NB4 (cell line): ENCODE measurements at places on chromosomes 13 and 19.

DNA sequence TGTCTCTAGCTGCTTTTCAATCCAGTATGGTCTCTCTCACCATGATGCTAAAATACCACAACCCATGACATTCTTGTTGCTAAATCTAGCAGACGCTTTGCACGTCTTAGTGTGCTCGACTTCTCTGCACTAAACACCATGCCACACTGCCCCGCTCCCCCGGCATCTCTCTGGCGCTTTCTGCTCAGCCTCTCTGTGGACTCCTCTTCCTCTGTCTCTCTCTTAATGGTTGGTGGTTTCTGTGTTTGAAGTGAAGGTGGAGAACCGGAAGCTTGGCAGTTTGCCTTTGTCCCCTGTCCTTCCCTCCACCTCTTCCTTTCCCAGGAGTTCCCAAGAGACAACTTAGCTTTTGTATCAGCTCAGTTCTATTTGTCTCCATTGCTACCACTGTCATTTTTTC, 8.8 kb downstream of the ERCC5 start:
- no peak for DNase-seq

- no peak for DNase-seq
Observed at GRCh38 chr13:101554420-101555125, 102.1 kb downstream of the ITGBL1 start.

GRCh38 chr13:30354493-30355383, 47.4 kb upstream of the KATNAL1 start:
- DNase-seq: no peak

DNA sequence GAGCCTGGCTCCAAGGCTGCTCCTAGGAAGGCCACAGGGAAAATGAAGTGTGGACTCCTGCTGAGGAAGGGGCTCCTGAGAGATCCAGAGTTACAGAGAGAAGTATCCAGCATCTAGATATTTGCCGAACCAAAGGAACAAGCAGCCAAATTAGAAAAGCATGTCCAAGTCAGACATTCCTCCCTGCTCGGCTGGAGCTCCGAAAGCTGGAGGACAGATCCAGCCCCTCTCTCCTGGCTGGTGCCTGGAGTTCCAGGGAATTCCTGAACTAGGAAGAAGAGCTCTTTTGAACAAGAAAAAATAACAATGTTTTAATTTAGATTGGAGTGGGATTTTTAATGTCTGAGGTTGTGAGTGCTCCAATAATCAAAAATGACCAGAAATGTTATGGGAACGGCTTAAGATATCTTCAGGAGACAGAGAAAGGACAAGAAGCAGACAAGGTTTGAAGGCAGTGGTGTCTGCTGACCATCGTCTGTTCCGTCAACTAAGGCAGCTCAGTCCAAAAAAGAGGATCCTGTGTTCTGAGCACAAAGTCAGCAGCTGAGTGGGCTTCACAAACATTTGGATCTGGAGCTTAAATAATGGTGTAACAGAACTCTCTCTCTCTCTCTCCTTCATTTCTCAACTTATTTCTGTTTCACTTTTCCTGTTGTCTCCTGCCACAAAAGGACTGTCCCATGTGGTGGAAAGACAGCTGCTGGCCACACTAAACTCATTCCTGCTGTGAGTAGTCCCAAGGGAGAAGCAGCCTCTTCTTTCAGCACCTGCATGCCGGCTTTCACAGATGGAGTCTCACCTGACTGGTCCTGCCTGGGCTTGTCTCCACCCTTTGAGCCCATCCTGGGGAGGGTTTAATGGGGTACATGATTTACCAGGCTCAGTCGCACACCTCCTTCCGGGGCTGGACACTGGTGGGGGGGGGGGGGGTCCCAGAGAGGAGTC, 31.5 kb upstream of the IRS2 start:
- DNase-seq: no peak

DNA sequence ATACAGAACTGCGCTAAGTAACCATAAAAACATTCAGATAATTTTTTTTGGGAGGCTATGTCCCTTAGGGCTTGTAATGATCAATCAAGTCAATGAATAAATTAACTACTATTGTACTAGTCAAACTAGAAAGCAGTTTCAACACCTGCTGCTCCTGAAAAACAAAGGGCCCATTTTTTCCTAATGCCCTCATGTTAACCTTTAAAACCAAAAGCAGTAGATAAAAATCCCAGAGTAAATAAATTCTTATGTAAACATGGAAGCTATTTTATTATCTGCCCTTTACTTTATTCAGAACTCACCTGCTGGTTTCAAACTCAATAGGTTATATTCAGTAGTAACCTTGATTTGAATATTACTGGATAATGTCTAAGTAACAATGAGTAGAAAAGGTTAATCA, 159.5 kb upstream of the STARD13 start:
- DNase-seq: no peak

DNA sequence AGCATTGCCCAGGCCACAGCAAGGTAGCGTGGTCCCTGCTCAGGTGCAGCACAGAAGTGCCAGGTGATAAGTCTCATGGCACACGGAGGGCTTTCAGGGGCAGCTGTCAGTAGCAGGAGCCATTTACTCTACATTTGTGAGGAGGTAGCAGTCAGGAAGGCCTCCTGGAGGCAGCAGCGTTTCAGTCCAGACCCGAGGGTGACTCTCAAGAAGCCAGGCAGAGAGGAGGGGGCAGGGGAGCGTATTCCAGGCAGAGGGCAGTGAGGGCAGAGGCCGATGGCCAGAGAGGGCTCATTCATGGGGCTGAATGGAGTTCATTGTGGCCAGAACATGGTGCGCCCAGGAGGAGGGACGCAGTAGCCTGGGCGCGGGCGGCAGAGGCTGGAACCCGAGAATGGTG, 8.9 kb downstream of the PIAS4 start:
- no peak for DNase-seq
